ENCODE measurements at places on chromosomes 7 and 10.

GRCh38 chr7:82039621-82040020 lies 269.8 kb upstream of the HGF start:
- DNase-seq = no peak

GRCh38 chr10:63391812-63392211 lies 74.0 kb downstream of the JMJD1C start:
- DNase-seq = no peak

- DNase-seq = no peak
These were observed 53.5 kb upstream of the TNRC18 start for GRCh38 chr7:5477126-5477525.

- DNase-seq = no peak
These were observed 19.1 kb downstream of the ZMYND11 start for GRCh38 chr10:154348-154747.

GRCh38 chr10:96288151-96288621 lies 16.0 kb upstream of the DNTT start:
- DNase-seq = no peak

DNA sequence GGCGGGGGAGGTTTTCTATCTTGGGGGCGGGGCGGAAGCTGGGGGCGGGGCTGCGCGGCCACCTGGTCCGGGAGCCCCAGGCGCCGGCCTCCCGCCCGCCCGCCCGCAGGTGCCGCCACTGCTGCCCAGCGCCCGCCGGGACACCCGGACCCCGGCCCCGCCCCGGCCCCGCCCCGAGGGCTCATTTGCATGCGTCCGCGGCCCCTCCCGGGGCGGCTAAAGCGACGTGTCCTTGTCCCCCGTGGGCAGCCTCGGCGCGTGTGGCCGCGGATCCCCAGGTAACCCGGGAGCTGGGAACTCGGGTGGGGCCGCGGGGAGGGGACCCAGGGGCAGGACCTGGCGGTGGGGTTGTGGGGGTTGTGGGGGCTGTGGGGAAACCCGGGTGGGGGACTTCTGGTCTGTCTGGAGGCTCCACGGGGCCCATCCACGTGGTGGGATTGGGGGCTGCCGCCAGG lies at the start of gene BHLHA15:
Gene BHLHA15, plus strand, starts transcription at position 219 of the 455 bp plus-strand sequence. CDS start 871 bp downstream, outside the sequence.
- DNase-seq = no peak

GRCh38 chr10:36171556-36171952 lies 529.5 kb upstream of the FZD8 start:
- DNase-seq = no peak

GRCh38 chr10:93165367-93165766 lies 91.7 kb downstream of the CYP26A1 start:
- no peak for DNase-seq

DNA sequence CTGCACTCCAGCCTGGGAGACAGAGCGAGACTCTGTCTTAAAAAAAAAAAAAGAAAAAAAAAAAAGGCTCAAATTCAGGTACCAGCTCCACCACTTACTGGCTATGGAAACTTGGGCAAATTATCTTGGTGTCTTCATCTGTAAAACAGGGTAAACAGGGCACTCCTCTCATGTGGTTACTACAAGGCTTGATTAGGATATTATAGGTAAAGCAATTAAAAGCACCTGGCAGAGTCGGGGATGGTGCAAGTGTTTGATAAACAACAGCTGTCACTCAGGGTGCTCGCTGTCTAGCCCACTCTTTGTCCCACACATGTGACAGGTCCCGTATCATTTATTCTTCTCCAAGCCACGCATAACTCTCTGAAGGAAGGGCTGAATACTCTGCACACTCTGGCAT lies 96.9 kb downstream of the SORBS1 start:
- no peak for DNase-seq

GRCh38 chr10:123119081-123119480 lies 16.7 kb upstream of the HMX3 start:
- no peak for DNase-seq

DNA sequence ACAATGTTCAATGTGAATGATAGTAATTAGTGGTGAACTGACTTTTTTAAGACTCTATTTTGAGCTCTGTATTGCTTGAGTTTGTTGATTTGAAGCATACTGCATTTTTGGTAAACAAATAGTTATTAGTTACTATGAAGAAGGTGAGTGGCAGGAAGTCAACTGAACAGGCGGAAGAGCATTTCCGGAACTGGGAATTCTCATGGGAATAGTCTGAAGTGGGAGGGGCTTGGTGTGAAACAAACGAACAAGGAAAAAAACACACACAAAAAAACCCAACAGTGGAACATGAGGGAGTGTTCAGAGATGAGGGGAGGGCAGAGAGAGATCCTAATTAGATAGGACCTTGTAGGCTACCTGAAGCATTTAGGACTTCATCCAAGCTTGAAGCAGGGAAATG lies 43.9 kb upstream of the C1QL3 start:
- DNase-seq = no peak

DNA sequence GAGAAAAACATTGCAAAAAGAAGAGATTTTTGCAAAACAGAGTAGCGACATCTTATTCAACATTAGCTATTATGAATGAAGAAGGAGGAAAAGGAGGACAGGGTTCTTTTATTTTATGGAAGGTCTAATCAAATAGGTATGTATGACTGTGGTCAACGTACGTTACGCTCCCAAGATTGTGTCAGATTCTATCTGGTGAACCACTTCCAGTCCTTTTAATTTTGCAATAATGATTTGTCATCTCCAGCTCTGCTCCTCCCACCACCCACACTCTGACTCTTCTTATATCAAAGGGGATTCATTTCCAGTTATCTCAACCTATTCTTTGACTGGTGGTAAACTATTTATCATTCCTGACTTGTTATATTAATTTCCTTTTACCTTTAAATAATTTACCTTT lies 259.9 kb downstream of the CACNA2D1 start:
- peak; percentile 47 for DNase-seq

Data from AG09309 (cell line).